Keratinocyte (primary cell): ENCODE measurements at places on chromosomes 5 and 9. TPM values are rescaled to one million over a fixed set of nuclear protein-coding genes. Genes with fewer than 3 reads are reported as not detected.
A peak's percentile ranks its signal among the peaks of the same experiment; 100 is the strongest.

DNA sequence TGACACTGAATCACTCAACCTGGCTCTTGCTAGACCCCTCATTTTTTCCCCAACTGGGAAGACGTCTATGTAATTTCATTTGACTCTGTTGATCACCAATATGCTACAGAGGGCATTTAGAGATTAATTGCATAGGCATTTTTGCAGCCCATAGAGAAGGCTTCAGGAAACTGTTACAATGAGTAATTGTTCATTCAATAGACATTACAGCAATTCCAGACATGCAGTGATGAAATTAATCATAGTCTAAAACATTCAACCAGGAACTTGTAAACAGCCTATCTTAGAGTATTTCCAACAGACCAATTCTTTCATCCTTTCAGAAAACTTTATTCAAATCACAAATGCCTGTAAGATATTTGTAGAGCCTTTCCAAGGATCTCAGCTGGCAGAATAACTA lies 122.3 kb downstream of the MARCHF11 start:
- H3K27me3 ChIP-seq: no peaks in the 10 kb centered on the region
- no peak overlapping the region for H3K4me3 ChIP-seq
- H3K4me1 ChIP-seq: peaks cover 6% of the 10 kb centered on the region
- no peak for DNase-seq

The ANKRD18B gene
- polyA plus RNA-seq: 1.1 to 16.9 TPM (median 2.9 TPM) in 3 replicates

DNA sequence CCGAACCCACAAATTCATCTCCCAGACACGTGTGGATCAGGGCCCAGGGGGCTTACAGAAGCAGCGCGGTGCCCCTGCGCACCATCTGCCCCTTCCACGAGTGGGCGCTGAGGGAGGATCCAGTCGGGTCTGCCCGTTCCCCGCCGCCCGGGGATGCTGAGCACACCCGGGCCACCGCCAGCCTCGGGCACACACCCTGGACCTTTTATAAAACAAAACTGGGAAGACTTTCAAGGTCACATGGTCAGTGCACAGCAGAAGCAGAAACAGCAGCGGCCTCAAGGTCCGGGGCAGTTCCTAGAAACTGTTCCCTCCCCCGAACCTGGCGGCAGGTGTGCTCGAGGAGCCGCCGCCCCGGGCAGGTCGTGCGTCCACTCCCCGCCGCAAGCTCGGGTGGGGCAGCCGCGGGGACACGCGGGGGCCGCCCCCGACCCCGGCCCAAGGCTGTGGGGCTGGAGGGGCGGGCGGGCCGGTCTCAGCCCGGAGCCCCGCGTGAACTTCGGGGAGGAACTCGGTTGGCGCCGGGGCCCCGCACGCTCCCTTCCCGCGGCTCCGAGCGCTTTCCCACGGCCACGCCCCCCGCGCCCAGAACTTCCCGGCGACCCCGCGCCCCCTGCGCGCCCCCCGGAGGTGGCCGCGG lies 633 bp upstream of the PPP1R26 start:
- no peaks in the 10 kb centered on the region for H3K27me3 ChIP-seq
- peak overlapping the region; percentile 32 for H3K4me3 ChIP-seq
- H3K36me3 ChIP-seq: peaks cover 4% of the 10 kb centered on the region
- no peak overlapping the region for H3K27ac ChIP-seq
- DNase-seq: no peak

The WNK2 gene
- 0.05 TPM in 1 of 3 replicates, not detected in the others for polyA plus RNA-seq

The LECT2 gene
- polyA plus RNA-seq: 0.08 TPM in 1 of 3 replicates, not detected in the others

The NPDC1 gene
- polyA plus RNA-seq: 9.8 to 23.8 TPM (median 10.6 TPM) in 3 replicates

GRCh38 chr5:32123058-32123805 lies 50.9 kb downstream of the GOLPH3 start:
- no peak overlapping the region for H3K4me3 ChIP-seq
- H3K27ac ChIP-seq: no peak overlapping the region
- DNase-seq: no peak
- no peaks in the 10 kb centered on the region for H3K27me3 ChIP-seq
- no peaks in the 10 kb centered on the region for H3K4me1 ChIP-seq
- peaks cover 14% of the 10 kb centered on the region for H3K36me3 ChIP-seq

GRCh38 chr9:130668659-130669058 lies 4.3 kb downstream of the PRDM12 start:
- no peak for DNase-seq
- H3K27me3 ChIP-seq: peaks cover 51% of the 10 kb centered on the region
- H3K36me3 ChIP-seq: no peaks in the 10 kb centered on the region
- H3K4me3 ChIP-seq: no peak overlapping the region
- H3K27ac ChIP-seq: no peak overlapping the region
- no peaks in the 10 kb centered on the region for H3K4me1 ChIP-seq

- H3K4me3 ChIP-seq: no peak overlapping the region
- H3K4me1 ChIP-seq: no peaks in the 10 kb centered on the region
- no peaks in the 10 kb centered on the region for H3K36me3 ChIP-seq
These were observed 619.1 kb upstream of the COX7C start for GRCh38 chr5:85998656-85999055.

The TNFSF8 gene
- polyA plus RNA-seq: not detected in 3 replicates

- DNase-seq: no peak
- no peak overlapping the region for H3K4me3 ChIP-seq
- no peaks in the 10 kb centered on the region for H3K4me1 ChIP-seq
- peaks cover 8% of the 10 kb centered on the region for H3K27me3 ChIP-seq
- no peaks in the 10 kb centered on the region for H3K36me3 ChIP-seq
- no peak overlapping the region for H3K27ac ChIP-seq
These were observed 122.7 kb upstream of the ALDH1B1 start for GRCh38 chr9:38269775-38270174.

DNA sequence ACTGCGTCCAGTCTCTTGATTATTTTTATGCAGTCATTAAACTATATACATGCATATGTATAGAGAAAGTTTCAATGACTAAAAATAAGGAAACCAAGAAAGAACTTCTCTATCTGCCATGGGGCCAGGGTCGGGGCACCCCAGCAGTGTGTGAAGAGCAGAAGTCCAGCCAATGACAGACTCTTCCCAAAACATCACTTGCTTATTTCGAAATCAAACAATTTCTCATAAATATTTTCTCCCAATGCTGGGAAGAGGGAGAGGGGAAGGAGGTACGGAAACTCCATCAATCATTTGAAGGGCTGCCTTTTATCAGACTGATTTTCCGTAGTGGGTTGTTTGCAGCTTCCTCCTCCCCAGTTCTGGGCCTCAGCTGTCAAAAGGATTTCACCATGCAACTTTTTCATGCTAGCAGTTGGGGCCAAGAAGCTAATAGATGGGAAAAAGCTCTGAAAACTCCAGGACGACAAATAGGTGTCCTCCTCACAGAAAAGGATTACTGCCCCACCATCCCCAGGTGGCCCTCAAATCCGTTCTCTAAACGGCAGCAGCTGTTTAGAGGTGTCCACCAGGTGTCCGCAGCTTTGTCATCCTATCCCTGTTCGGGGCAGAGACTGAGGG lies 617 bp upstream of the FPGS start:
- H3K4me1 ChIP-seq: peaks cover 24% of the 10 kb centered on the region
- no peak for DNase-seq
- H3K27me3 ChIP-seq: no peaks in the 10 kb centered on the region
- peaks cover 12% of the 10 kb centered on the region for H3K36me3 ChIP-seq
- peak overlapping the region; percentile 79 for H3K27ac ChIP-seq

The TAS2R1 gene
- not detected in 3 replicates for polyA plus RNA-seq

DNA sequence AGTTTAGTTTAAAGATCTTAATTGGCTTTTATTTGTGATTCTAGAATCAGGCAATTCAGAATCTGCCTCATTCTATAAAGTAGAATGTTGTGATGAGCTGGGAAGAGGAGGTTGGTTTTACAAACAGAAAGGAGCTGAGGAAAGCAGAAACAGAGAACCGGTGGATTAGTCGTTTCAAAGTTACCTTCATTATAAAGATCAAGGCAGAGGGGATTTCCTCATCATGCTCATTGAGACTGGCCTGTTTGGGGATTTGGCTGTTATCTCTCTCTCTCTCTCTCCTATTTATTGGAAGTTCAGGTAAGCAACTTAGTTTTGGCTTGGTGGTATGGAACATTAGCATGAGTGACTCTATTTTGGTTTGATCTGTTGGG lies 134.0 kb downstream of the GCNT1 start:
- H3K4me1 ChIP-seq: no peaks in the 10 kb centered on the region
- DNase-seq: no peak
- H3K36me3 ChIP-seq: no peaks in the 10 kb centered on the region
- H3K27me3 ChIP-seq: no peaks in the 10 kb centered on the region
- H3K4me3 ChIP-seq: no peak overlapping the region
